ENCODE measurements at places on chromosomes 16 and 17.

DNA sequence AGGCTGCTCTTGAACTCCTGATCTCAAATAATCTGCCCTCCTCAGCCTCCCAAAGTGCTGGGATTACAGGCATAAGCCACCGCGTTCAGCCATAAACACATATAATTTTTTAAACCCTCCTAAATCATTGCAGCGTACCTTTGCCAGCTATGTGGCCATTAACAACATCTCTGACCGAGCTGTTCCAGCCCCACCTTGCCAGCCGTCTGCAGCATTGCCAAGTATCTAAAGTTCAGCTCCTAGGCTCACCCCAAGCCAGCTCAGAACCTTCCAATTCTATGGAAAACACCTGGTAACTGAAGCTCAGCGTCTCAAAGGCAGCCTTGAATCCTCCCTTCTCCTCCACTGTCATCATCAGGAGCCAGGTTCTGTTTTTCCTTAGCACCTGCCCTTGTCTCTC lies 5.1 kb upstream of the MEIOB start:
- no peak for DNase-seq

- DNase-seq = no peak
Measured at GRCh38 chr17:66777689-66778225, 57.2 kb upstream of the CACNG5 start.

DNA sequence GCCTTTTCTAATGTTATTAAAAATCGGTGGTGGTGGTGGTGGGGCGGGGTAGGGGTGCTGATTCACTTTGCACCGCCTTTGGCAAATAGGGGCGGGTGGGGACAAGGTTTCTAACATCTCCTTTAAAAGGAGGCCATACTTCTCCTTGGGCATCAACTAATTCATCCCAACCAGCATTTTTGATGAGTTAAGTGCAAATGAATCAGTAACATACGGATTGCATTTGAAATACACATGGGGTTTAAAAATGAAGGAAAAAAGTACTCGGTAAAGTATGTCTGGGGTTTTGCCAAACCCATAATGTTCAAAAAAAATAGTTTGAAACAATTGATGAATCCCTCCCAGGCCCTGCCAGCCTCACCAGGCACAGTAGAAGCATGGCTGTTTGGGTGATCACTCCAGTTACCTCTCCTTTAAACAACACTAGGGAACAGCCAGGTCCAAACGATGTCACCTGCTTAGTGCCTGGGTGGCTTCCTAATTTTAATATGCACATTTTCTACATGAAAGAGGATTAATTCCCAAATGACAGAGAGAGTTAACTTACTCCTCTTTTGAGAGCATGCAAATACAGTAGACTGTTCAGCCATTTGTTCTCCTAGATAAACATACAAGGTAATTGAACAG lies 107.2 kb downstream of the ANKFN1 start:
- no peak for DNase-seq

DNA sequence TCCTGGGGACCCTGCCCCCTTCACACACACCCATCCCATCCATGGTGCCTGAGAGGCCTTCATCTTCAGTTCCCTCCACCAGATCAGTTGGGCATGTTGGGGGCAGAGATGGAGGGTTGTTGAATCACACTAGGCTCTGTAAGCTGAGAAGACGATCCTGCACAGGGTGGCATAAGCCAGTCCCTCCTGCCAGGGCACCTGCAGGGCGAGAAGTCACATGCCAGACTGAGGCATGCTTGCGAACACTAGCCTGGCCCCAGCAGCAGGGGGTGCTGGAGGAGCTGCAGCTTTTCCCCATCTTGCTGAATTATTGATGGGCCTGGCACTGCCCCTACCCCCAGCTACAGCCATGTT lies 6.1 kb upstream of the TBX2 start:
- DNase-seq = no peak

DNA sequence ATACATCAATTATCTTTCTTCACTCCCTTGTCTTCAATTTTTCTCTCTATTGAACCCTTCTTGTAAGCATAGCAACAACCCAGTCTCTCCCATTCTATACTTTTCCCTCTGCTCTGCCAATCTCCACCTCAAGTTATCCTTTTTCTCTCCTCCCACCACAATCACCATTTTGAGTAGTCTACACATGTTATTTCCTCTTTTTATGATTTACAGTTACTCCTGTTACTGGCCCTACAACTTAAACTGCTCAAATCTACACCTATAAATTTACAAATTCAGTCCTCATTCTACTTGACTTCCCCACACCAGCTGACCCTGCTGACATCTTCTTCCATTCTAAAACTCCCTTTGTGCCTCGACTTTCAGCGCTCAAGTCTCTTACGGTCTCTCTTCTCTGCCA lies 84.6 kb downstream of the SPAG9 start:
- no peak for DNase-seq

DNA sequence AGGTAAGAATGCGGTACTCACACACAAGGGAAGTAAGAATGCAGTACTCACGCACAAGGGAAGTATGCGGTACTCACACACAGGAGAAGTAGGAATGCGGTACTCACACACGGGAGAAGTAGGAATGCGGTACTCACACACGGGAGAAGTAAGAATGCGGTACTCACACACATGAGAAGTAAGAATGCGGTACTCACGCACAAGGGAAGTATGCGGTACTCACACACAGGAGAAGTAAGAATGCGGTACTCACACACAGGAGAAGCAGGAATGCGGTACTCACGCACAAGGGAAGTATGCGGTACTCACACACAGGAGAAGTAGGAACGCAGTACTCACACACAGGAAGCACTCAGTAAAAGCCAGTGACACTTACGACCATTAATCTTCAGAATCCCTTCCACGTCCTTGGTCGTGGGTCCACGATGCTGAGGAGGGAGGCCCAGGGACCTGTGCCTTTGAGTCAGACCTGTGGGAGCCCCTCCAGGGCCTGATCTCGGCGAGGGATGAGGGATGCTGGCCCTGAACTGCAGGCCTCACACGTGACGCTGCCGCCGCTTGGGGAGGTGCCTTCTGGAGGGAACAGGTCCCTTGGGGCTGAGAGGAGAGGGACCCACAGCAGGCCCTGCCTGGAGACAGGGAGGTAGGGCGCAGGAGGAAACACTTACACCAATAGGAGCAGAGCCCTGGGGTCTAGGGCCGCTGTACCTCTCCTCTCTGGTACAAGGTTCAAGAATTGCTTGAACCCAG lies 20.2 kb downstream of the ABR start:
- no peak for DNase-seq

GRCh38 chr16:87442581-87442966 lies 50.2 kb downstream of the ZCCHC14 start:
- no peak for DNase-seq

DNA sequence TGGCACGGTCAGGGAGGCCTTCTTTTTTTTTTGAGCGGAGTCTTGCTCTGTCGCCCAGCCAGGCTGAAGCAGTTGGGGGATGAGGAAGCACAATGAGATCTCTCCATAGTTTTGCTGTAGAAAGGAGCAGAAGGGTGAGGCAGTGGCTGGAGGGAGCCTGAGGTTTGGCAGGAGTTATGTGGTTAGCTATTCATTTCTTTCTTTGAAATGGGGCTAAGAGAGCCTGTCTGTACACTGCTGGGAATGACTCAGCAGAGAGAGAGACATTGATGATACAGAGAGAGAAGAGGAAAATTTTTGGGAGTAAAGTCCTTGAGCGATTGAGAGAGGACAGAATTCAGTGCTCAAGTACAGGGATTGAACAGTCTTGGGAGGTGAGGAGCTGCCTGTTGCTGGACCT lies 22.1 kb downstream of the NOS2 start:
- DNase-seq = no peak

DNA sequence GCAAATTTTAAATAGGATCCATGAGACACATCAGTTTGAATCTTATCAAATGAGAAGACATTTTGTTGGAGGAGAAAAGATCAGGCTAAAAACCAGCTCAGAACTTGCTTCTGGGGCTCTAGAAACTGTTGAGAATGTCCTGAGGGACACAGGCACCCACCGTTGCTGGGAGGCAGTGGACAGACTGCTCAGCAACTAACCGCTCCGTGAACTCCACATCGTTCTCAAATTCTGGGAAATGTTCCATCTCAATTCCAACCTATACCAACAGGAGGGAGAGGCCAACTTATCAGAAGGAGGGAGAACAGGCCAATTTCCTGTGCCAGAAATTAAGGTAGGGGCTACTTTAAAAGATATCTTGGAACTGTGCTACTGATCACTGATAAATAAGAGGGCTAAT lies 8.3 kb downstream of the TAT start:
- DNase-seq = no peak

DNA sequence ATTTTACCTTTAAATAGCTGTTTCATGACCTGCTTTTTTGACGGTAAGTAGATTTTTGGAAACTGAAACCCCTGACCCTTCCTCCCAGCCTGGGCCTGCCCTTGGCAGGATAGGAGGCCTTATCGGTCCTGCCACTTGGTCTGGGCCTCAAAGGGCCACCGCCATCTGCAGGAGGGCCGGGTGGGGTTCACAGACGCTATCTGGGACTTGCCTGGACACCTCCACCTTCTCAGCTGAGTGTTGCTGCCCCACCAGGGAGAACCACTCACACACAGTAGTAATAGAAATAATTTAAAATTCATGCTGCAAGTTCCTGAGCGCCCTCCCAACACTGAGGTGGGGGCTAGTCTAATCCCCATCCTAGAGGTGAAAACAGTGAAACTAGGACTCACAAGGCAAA lies 4.6 kb upstream of the NPRL3 start:
- no peak for DNase-seq

GRCh38 chr17:45997624-45998023 lies 1.4 kb upstream of the STH start:
- no peak for DNase-seq

GRCh38 chr16:85586380-85587104 lies 26.6 kb upstream of the GSE1 start:
- no peak for DNase-seq

- no peak for DNase-seq
Measured at GRCh38 chr17:80424878-80425765, 10.2 kb downstream of the ENDOV start.

DNA sequence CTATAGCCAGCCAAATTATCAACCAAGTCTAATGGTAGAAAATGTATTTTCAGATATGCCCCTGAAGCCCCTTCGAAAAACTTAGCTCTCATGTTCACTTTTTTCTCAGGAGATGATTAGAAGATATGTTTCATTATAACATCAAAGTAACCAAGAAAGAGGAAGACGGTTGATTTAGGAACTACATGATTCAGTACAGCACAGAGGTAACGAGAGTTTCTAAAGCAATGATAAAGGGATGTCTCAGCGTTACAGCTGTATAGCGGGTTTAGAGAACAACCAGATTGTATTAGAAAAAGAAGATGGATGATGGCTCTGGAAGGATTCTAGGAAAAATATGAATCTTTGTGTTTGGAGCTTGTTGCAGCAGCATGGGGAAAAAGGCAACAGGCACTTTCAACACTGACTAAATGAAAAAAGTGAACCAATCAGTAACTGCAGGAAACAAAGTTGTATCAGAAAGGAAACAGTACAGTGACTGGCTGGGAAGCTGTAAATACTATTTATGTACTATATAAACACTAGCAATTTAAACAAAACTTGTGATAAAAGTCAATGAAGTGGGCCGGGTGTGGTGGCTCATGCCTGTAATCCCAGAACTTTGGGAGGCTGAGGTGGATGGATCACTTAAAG lies 21.5 kb downstream of the MBTD1 start:
- DNase-seq = no peak

DNA sequence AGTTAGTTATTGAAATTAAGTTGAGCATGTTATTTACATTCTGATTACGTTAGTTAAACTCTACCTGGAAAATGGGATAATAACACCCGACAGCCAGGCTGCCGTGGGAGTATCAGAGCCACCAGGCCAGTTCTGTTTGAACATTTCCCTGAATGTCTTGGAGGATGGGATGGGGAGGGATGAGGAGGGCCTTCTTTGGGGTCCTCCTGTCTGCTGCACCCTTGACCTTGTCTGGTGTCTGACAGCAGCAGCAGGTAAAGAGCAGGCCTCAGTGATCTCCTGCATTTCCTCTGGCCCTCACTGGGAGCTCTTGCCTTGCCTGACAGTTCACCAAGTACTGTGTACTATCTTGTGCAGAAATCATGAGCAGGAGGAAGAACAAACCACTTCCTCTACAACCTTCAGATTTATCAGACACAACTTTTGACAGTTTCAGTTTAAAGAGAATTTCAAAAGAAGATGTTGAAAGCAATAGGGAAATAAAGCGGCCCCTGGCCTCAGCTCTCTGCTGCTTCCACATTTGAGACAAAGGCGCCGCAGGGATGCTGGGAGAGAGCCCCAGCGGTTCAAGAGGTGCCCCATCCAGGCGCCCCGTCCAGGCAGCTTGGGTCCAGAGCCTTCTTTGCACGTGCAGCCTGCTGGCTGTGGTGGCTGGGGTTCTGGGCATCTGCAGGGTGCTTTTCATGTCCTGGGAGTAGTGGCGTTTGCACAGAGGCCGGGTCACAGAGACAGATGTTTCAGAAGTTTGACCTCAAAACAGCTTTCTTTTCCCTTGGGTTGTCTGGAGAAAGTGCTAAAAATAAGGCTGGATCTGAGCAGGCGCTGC lies 25.3 kb downstream of the CMIP start:
- peak; percentile 56 for DNase-seq

DNA sequence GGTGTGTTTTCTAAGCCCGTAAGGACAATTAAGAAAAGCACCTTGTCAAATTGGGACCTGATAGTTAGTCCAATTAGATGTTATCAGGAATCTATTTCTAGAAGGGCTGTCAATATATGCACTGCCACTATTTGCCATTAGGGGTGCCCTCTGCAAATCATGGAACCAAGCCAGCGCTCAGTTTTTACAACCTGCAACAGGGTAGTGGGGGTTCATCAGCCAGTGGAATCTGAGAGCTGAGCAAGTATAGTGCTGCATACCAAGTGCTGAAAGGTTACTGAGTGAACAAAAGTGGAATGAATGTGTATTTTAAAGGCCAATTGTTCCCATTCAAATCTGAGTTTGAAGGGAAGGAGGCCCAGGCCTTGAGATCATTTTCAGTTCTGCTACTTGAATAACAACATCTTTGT lies 10.4 kb downstream of the PRR11 start:
- peak; percentile 31 for DNase-seq

DNA sequence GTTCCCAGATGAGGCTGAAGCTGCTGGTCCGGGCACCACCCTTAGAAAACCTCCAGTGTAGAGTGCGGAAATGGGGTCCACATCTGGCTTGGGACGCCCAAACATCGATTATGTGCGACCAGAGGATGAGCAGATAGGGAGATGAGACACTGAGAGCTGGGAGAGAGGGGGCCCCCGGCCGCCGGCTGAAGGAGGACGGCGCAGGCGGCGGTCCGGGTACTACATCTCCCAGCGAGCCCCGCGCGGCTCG lies 182 bp upstream of the SPECC1 start:
- DNase-seq = no peak

DNA sequence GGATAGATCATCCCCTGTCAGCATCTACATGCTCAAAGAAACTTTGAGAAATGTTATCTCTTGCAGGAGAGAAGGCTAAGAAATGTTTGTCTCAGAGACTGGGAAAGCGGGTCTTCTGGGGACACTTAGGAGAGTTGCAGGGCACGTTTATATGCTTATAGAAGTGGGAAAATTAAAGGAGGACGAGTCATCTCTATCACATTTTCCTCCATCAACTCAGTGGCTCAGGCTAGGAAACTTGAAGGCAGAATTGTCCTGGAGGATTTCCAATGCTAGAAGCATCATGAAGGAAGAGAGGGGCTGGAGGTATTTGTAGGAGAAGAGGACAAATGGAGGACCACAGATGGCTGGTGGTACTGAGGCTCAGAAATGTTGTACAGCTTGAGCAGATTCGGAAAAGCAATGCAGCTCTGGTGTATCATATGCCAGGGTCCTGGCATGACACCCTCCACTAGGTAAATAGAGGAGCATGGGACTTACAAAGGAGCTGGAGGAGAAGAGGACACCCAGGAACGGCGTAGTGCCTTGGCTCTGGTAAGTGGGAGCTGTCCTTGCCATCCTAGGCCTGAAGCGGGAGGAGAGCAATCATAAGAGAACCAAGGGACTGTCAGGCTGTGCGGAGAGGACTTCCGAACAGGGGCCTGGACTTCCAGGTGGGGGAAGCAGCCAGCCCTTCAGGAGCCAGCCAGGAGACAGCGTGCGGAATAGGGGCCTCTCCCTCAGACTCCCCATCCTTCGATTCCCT lies 4.5 kb upstream of the HS3ST3B1 start:
- no peak for DNase-seq

Measured in CD4-positive, alpha-beta T cell treated with Interleukin-15 for 1 hour (primary cell).